ENCODE measurements at places on chromosomes 12 and 14.

- no peak for DNase-seq
These were observed 3.7 kb upstream of the USP15 start for GRCh38 chr12:62256408-62257096.

- no peak for DNase-seq
These were observed 267.3 kb upstream of the PDE3A start for GRCh38 chr12:20101046-20101445.

DNA sequence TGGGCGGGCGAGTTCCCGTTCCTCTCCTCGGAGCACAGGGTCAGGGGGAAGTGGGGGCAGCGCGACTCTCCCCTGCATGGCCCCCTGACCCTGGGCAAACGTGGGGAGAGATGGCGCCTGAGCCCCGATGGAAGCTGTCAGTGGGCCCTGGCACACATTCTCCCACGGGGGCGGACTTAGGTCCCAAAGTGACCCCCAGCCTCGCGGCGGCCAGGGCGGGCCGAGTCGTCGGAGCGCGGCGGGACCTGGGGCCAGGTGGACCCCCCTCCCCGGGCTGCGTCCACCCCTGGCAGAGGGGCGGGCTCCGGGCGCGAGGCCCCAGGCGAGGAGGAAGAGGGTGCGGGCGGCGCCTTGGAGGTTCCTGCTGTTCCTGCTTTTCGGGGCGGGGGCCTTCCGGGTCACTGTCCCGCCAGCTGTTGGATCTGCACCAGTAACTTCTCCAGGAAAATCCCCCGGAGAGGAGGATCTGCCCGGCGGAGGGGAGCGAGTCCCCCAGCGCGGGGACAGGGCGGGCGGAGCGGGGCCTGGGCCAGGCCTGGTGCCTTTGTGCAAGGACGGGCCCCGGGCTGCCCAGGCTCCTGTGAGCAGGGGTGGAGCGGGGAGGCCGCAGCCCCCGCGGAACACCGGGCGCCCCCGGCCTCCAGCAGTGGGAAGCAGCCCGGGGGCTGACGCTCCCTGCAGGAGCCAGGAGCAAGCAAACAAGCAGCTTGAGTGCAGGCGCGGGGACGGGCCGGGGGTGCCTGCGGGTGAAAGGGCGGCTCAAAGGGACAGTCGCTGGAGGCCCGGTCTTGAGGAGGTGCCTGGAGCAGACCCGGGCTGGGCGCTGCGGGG is 15.3 kb downstream of the TNFAIP2 start:
- DNase-seq = no peak

GRCh38 chr12:43848786-43849185 is 12.9 kb downstream of the TMEM117 start:
- no peak for DNase-seq

DNA sequence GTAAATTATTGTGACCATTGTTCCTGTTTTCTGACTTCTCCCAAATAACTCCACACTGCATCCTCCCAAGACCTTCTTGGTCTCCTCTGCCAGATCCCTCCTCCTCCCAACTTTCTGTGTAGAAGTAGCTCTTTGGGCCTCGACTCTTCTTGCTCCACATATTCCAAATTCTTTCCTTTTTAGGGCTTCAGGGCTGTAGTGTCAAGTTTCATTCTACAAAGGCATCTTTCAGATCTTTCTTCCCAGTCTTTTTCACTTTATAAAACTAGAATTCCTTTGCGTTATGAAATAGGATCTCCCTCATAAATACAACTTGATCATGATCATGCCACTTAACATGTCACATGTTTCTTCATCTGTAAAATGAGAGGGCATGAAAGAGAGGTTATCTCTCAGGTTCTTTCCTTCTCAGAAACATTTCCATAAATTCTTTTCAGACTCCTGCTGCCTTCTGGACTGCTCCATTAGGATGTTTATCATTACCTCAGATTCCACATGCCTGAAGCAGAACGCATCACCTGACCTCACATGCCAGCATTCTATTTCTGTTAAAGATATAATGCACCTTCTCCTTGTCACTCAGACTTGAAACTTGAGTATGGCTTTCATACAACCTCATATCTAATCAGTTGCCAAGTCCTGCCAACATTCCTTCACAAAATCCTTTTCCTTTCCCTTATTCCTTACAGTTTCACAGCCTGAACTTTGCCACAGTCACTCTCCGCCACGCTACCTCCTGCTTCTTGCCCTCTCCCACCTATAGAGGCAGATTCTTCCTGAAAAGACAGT is 8.5 kb downstream of the SLC38A1 start:
- no peak for DNase-seq

- DNase-seq = no peak
These were observed 43.9 kb upstream of the ATP23 start for GRCh38 chr12:57897286-57897974.

GRCh38 chr12:93434256-93434865 is 7.4 kb downstream of the UBE2N start:
- no peak for DNase-seq

Data from GM12864 (cell line).